Activated CD4-positive, alpha-beta memory T cell treated with anti-CD3 and anti-CD28 coated beads for 36 hours (primary cell): ENCODE measurements at places on chromosomes 4 and X.
A peak's percentile ranks its signal among the peaks of the same experiment; 100 is the strongest.

- DNase-seq, result no peak
These were observed 202.7 kb downstream of the OR13H1 start for GRCh38 chrX:131746491-131746968.

DNA sequence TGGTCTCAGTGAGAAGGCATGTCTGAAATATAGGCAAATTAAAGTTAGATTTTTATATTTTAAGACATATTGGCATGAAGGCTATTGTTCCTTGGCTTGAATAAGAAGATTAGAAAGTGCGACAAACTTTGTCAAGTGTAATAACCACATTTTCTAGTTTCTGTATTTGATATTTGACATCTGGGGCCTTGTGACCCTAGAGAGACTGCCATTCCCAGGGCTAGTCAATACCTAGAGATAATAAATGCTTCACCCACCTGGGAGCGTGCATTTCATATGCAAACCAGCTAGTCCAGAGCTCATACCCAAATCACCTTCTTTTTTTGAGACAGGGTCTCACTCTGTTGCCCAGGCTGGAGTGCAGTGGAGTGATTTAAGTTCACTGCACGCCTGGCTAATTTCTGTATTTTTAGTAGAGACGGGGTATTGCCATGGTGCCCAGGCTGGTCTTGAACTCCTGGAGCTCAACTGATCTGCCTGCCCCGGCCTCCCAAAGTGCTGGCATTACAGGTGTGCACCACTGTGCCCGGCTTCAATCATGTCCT, 62.6 kb downstream of the COQ2 start:
- no peak for DNase-seq

DNA sequence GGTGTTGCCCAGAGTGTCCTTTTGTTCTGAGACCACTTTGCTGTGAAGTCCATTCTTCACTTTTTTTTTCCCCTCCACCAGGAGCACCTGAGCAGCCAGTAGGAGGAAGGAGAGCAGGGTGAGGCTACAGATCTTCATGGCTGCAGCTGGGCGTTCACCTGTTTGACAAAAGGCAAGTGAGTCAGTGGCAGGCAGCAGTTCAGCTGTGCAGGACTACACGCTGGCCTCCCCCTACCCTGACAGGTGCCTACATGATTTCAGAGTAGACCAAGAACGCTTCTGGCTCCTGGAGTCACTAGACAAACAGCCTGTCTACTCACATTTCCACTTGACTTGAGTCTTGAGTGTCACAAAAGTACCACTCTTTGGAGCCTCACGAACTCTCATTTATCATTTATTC, 2.0 kb downstream of the FGFBP1 start:
- DNase-seq, result no peak

DNA sequence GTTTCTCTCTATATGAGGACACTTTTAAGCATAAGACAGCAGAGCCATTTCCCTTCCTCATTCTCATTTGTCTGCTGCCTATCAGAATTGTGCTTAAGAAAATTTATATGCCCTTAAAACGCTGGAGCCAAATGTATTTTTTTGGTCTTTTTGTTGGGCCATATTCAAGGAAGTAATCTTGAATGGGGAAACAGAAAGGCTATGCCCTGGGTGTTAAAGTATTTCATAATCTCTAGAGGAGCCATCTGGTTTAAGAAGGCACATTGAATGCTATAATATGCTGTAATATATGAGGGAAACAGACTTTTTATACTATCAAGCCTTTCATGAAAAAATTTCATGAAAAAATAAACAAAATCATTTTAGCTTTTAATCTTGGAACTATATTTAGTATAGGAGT, 4.3 kb downstream of the DMD start:
- no peak for DNase-seq

DNA sequence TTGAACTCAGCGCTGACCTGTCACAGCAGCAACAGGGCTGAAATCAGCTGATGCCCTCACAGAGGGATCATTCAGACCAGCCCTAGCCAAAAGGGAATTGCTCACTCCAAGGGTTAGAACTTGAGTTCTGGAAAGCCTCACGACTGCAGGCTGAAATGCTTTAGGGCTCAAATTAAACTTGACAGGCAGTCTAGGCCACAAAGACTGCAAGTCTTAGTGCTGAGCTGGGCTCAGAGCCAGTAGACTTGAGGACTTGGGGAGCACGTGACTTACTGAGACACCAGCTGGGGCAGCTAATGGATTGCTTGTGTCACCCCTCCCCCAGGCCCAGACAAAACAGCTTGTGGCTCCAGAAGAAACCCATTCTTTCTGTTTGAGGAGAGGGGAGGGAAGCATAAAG, 119.0 kb upstream of the SLC6A14 start:
- DNase-seq, result no peak

GRCh38 chr4:137559801-137560200, 27.5 kb upstream of the PCDH18 start:
- DNase-seq, result no peak

- DNase-seq, result no peak
These were observed 584.3 kb downstream of the KLHL13 start for GRCh38 chrX:117532339-117532738.

DNA sequence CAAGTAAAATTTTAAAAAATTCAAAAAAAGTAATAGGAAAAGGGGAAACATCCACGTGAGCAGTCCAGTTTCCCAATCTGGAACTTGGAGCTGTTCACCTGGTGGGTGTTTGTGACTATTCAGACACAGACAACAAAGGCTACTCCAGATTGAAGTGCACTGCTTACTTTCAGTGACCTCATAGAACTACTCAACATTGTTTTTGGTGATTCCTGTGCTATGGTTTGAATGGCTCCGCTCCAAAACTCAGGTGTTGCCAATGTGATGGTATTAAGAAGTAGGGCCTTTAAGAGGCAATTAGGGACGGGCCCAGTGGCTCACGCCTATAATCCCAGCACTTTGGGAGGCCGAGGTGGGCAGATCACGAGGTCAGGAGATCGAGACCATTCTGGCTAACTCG, 22.1 kb downstream of the SH3RF1 start:
- DNase-seq, result no peak

GRCh38 chr4:6826781-6827508, 44.4 kb downstream of the KIAA0232 start:
- DNase-seq, result no peak

DNA sequence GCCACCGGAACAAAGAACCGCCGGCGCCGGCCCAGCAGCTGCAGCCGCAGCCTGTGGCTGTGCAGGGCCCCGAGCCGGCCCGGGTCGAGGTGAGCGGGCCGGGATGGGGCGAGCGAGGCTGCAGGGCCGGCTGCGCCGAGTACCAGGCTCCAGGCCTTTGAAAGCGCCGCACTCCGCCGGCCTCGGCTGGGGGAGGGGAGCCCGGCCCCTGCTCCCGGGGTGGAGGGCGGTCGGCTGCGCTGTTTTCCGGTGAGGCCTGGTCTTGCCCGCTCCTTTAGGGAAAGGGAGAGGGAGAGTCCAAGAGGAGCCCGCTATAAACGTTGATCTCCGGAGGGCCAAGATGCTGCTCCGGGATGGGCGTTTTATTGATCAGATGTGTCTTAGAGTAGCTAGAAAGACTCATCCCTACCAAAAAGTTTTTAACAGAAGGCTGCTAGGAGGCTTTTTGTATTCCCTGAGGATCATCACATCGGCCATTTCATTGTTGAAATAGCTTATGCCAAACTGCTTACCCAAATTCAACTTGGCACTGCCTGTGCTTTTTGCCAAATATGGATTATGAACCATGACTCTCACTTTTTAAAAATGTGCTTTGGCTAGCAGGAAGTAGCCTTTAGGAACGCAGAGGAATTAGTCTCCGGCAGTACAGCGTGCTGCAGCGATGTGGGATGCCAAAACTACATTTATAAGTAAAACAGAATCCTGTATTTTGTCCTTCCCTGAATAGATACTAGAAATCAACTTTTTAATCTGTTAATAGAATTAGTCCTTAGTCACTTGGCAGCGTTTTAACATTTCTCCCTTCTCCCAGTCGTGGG, 760 bp downstream of the TMEM165 start:
- peak; percentile 44 for DNase-seq

DNA sequence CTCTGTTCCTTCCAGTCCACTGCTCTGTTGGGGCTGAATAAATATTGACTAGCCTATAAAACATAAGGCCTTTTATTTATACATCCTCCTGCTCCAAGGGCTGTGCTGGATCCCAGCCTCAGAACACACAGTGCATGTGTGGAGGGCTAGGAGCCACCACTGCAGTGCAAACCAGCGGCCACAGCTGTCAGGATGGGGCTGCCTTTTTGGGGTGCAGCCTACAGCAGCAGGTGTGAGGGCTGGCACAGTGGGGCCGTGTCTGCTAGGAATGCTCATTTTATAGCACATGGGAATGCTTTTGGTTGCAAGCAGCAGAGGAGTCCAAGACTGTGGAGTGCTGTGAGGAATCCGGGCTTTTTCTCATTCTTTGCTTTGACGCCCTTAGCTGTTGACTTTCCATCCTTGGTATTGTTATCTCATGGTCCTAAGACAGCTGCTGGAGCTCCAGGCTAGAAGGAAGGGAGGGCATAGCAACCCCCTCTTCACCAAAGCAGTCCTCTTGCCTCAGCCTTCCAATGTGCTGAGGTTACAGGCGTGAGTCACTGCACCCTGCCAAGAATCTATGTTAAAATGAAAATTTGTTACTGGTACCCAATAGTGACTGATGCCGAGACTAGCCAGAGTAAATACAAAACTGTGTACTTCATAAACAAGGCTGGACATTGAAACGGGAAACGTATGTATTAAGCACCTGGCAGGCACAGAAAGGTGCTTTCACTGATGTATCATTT, 334.3 kb upstream of the GATB start:
- DNase-seq, result peak; percentile 27

- no peak for DNase-seq
These were observed 319.1 kb downstream of the GPAT3 start for GRCh38 chr4:83855044-83855443.

GRCh38 chr4:183924362-183925044, 19.4 kb downstream of the STOX2 start:
- DNase-seq, result no peak

DNA sequence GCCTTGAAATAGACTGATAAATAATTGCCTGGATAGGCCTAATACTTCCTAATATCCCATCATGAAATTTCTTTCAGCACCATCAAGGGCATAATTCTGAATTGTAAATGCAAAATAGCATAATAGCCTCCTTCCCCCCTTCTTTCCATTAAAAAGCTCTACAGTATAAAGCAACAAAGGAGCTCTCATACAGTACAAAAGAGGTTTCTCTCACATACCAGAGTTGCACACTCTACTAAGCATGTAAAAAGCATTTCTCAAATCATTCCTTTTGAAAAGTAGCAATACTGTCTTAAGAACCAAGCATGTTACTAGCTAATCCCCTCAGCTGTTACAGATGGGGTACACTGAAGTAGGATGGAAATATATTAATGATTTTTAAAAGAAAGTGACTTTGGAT, 509.0 kb downstream of the KLHL13 start:
- no peak for DNase-seq

GRCh38 chr4:133146574-133147241, 2.4 kb upstream of the PCDH10 start:
- peak; percentile 39 for DNase-seq

DNA sequence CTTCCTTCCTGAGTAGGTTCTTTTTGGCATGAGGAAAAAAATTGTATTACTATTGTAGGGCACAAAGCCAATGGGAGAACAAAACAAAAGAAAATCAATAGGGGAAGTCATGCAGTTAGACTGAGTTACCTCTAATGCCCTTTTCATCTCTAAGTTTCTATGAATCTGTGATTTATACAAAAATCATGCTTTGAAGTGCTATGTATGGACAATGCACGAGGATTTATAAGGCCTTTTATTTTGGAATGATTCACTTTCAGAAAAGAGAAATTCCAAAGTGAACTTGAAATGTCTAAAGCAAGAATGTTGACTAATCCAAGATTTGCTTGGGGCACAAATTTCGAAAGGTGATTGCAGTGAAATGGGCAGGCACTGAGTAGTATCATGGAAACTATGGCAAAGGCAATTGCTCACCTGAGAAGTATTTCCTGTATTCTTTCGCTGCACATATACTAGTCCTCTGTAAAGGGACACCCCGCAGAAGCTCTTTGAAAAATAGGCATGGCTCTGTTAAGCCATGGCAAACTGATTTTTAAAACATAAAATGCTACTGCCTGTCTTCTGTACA, 52.8 kb downstream of the ADGRG4 start:
- DNase-seq, result no peak

DNA sequence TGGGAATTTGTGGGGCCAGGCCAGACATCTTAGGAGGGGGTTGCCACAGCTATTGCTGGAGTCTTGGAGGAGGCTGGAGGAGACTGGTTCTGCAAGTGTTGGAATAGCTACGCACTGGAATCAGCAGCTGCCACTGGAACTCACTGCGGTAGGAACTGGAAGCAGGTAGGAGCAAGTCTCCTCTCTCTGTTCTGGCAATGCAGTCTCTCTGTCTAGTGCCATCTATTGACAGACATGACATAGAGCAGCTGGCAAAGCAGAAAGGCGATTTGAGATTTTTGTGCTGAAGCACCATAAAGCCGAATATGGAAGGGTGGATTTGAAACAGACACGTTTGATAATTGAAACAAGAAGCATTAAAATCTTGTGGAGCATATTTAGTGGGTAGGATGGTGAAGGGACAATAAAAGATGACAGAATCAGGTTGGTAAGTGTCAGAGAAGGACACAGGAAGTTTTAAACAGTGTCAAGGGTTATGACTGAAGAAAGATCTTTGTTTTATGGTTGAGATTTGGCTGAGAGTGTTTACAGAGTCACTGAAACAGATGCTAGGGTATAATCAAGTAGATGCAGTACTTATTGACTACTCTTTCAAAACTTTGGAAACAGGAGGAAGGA, 23.5 kb upstream of the SYNPO2 start:
- peak; percentile 12 for DNase-seq

DNA sequence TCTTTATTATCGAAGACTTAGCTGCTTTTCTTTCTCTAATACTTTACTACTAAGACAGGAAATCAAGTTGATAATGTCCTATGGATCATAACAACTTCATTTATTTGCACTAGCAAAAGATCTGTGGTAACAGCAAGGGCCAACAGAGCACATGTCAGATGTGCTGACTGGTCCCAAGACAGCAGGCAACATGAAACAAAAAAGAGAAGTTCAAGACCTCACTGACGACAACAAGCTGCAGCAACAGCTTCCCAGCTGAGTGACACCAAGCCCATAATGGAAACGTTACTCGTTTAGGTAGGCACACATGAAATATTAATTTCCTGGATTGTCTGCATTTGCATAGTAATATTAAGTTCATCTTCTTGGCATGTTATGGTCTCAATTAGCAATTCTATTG, 126.9 kb downstream of the UNC5C start:
- DNase-seq, result no peak

GRCh38 chrX:151977923-151978322, 3.4 kb upstream of the GABRE start:
- DNase-seq, result no peak

GRCh38 chr4:99664716-99665115, 7.1 kb upstream of the C4orf54 start:
- DNase-seq, result no peak

GRCh38 chrX:17086317-17086716, 139.9 kb downstream of the REPS2 start:
- no peak for DNase-seq
